Ascending aorta (tissue), 2 donors: ENCODE measurements at places on chromosomes 13 and 19.

GRCh38 chr19:19105365-19106055 is 32.8 kb downstream of the TMEM161A start:
- DNase-seq, result no peak
- no peaks in the 10 kb centered on the region for H3K27me3 ChIP-seq
- H3K4me1 ChIP-seq, result no peaks in the 10 kb centered on the region
- no peak overlapping the region for H3K27ac ChIP-seq

DNA sequence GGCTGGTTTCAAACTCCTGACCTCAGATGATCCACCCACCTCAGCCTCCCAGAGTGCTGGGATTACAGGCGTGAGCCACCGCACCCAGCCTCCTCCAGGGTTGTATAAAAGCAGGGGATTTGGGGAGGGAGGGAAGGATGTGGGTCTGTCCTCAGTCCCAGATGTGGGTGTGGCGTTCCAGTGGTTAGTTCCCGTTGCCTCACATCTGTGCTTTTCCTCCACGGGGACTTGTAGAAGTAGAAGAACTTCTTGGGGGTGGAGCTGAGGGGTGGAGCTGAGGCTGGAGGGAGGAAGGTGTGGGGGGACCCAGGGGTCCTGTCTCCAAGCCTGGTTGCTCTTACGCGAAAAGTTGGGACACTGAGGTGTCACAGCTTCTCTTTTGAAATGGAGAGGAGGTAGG is 514 bp upstream of the MCEMP1 start:
- H3K4me3 ChIP-seq, result no peak overlapping the region
- no peak for DNase-seq
- no peak overlapping the region for H3K27ac ChIP-seq
- no peaks in the 10 kb centered on the region for H3K27me3 ChIP-seq

DNA sequence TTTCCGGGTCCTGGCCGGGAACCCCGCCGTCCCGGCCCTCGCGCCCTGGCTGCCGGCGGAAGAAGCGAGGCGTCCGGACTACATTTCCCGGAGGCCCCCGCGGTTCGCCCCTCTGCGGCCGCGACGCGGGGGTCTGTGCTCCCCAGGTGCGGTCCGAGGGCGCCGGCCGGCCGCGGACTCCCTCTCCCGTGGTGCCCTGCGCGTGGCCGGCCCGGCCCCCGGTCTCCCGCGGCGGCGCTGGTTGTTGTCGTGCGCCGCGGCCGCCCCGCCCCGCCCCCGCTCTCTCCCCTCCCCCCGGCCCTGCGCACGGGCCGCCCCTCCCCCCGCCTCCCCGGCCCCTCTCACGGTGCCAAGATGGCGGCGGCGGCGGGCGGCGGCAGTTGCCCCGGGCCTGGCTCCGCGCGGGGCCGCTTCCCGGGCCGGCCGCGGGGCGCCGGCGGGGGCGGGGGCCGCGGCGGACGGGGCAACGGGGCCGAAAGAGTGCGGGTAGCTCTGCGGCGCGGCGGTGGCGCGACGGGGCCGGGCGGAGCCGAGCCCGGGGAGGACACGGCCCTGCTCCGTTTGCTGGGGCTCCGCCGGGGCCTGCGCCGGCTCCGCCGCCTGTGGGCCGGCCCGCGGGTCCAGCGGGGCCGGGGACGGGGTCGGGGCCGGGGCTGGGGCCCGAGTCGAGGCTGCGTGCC is at the start of gene KMT2B:
Gene KMT2B, plus strand, starts transcription at position 339 of the 680 bp plus-strand sequence. Its CDS starts 16 bp downstream, at position 355.
- H3K4me3 ChIP-seq, result peak within 1 kb of the TSS; percentile 95
- no peaks in the 10 kb centered on the region for H3K27me3 ChIP-seq
- no peak for DNase-seq
- peaks cover 7% of the 10 kb centered on the region for H3K4me1 ChIP-seq

DNA sequence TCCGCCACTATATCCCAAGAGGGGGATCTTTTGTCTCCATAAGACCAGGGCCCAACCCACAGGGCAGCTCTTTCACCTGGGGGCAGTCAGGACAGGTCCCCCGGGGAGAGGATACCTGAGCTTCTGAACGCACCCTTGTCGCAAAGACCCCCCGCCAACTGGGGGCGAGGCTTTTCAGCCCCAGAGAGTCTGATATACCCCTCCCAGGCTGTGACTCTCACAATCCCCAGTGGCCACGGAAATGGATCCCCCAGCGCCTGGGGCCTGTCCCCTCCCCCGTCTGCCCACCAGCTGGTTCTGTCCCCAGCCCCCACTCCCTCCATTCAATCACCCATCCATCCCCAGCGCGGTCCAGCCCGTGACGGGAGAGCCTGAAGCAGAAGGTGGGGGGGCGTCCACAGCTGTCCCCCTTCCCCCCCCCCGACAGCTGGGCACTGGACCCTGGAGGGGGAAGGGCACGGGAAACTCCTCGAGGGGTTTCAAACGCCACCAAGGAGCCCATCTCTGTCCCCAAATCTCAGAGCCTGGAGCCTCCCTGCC is 823 bp downstream of the DOCK6 start:
- peak overlapping the region; percentile 71 for H3K27ac ChIP-seq
- H3K27me3 ChIP-seq, result no peaks in the 10 kb centered on the region
- no peak for DNase-seq
- peaks cover 4% of the 10 kb centered on the region for H3K4me1 ChIP-seq
- H3K36me3 ChIP-seq, result no peaks in the 10 kb centered on the region
- H3K4me3 ChIP-seq, result peak overlapping the region; percentile 99

GRCh38 chr13:100208002-100208401 is 119.1 kb downstream of the PCCA start:
- DNase-seq, result no peak
- H3K36me3 ChIP-seq, result peaks cover 10% of the 10 kb centered on the region
- no peaks in the 10 kb centered on the region for H3K27me3 ChIP-seq
- H3K27ac ChIP-seq, result no peak overlapping the region
- no peak overlapping the region for H3K4me3 ChIP-seq

DNA sequence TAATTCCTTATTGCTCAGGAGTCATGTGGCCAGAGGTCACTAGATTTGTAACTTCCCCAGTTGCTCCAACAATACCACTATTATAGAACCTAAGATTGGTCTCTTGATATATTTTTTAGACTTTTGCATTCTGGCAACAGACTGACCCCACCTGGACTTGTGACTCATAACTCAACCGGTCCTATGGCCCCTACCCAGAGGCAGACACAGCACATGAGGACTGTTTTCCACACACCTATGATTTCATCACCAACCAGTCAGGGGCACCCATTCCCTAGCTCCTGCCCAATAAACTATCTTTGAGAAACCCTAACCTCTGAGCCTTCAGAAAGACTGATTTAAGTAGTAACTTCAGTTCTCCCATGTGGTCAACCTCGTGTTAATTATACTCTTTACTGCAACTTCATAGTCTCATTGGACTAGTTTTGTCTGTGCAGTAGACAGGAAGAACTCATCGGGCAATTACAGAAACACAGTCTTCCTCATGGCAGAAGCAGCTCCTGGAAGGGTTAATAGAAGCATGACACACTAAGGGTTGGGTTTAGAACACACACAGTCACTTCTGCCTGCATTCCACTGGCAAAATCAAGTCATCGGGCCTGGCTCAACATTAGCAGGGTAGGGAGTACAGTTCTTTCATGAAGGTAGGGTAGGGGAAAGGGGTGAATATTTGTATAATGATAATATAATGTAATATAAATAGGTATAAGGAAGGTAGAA is 251.8 kb downstream of the UQCRFS1 start:
- H3K27me3 ChIP-seq, result no peaks in the 10 kb centered on the region
- no peaks in the 10 kb centered on the region for H3K4me1 ChIP-seq
- no peak overlapping the region for H3K4me3 ChIP-seq
- no peak for DNase-seq
- H3K27ac ChIP-seq, result peak overlapping the region; percentile 33
- H3K36me3 ChIP-seq, result no peaks in the 10 kb centered on the region

GRCh38 chr19:35209646-35210045 is 18.9 kb downstream of the FAM187B start:
- H3K27me3 ChIP-seq, result no peaks in the 10 kb centered on the region
- no peak overlapping the region for H3K4me3 ChIP-seq
- no peaks in the 10 kb centered on the region for H3K36me3 ChIP-seq
- DNase-seq, result no peak
- H3K4me1 ChIP-seq, result no peaks in the 10 kb centered on the region

GRCh38 chr13:26529441-26529840 is 28.0 kb upstream of the WASF3 start:
- no peak overlapping the region for H3K27ac ChIP-seq
- H3K36me3 ChIP-seq, result no peaks in the 10 kb centered on the region
- no peak for DNase-seq
- H3K4me3 ChIP-seq, result no peak overlapping the region
- no peaks in the 10 kb centered on the region for H3K4me1 ChIP-seq
- no peaks in the 10 kb centered on the region for H3K27me3 ChIP-seq

DNA sequence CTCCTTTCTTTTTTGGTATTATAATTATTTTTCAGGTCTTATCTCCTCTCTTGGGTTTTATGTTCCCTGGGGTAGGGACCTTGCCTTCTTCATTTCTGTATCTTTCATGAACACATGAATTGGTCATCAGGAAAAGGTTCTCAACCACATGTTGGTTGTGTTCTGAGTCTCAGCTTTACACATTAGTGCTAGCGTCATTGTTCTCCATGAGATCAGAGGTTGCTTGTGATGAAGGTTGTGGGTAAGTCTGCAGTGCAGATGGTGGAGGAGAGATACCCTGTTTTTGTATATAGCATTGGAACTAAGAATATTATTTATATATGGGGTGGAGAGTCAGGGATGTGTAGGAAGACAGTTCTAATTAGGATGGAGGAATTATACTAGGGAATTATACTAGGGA is 24.5 kb upstream of the CEACAM8 start:
- no peak overlapping the region for H3K27ac ChIP-seq
- no peak for DNase-seq
- no peaks in the 10 kb centered on the region for H3K36me3 ChIP-seq
- H3K4me1 ChIP-seq, result no peaks in the 10 kb centered on the region
- no peak overlapping the region for H3K4me3 ChIP-seq

DNA sequence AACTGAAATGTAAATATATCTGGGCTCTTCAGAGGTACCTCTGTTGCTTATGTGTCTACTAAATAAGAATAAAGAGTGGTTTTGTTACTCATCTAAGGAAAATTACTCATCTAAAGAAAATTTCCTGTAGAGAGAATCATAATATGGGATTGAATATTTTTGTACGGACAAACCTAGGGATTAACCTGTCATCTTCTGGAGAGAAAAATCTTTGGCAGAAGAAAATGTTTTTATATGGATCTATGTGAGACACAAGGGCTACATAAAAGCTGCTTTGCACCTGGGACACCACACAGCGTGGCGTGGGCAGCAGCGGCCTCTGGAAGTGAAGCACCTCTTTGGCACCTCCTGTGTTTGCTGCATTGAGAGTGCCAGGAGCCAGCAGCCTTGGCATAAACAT is 242.9 kb upstream of the DACH1 start:
- DNase-seq, result no peak
- no peaks in the 10 kb centered on the region for H3K4me1 ChIP-seq
- no peaks in the 10 kb centered on the region for H3K27me3 ChIP-seq
